ENCODE measurements at places on chromosomes 1 and 21.

GRCh38 chr1:209029737-209030136 lies 553.8 kb upstream of the CAMK1G start:
- DNase-seq = no peak

DNA sequence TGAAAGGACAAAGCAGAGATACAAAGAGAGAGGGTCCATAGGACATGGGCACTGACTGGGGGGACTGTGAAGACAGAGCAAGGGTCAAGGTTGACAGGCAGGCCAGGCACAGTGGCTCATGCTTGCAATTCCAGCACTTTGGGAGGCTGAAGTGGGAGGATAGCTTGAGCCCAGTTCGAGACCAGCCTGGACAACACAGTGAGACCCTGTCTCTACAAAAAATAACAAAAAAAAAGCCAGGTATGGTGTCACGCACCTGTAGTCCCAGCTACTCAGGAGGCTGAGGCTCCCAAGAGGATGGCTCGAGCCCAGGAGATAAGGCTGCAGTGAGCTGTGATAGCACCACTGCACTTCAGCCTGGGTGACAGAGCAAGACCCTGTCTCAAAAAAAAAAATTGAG lies 4.4 kb downstream of the CASP9 start:
- DNase-seq = no peak

GRCh38 chr1:171081763-171082201 lies 8.9 kb upstream of the FMO3 start:
- DNase-seq = no peak

DNA sequence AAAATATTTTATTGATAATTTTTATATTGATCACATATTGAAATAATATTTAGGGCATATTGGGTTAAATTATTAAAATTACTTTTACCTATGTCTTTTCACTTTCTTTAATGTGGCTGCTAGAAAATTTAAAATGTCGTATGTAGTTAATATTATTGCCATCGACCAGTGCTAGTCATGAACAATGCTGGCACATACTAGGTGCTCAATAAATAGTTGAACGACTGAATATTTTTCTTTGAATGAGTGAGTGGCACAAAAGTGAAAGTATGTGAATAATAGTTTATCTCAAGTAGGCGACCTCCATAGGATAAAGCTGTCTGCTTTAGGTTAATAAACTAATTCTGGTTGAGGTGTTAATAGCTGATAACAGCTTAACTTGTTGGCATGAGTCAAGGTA lies 150.8 kb upstream of the FGGY start:
- DNase-seq = no peak

DNA sequence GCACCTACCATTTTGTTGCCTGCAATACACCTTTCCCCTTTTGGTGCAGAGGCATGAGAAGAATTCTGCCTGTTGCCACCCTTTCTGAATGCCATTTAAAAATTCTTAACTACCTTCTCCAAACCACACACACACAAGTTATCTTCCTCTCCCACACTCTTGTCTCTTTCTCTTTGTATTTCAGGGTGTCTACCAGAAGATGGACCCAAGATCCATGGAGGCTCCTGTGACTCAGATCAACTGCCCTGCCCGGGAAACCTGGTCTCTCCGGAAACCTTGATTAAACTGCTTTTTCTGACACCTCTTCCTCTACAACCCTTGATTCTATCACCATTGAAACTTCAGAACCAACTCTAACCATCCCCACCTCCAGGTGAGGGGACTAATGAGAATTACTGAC lies 2.4 kb upstream of the TARS2 start:
- no peak for DNase-seq

- no peak for DNase-seq
Measured at GRCh38 chr1:24316645-24317044, 2.5 kb upstream of the GRHL3 start.

GRCh38 chr21:17442165-17442564 lies 70.7 kb upstream of the CXADR start:
- DNase-seq = no peak

DNA sequence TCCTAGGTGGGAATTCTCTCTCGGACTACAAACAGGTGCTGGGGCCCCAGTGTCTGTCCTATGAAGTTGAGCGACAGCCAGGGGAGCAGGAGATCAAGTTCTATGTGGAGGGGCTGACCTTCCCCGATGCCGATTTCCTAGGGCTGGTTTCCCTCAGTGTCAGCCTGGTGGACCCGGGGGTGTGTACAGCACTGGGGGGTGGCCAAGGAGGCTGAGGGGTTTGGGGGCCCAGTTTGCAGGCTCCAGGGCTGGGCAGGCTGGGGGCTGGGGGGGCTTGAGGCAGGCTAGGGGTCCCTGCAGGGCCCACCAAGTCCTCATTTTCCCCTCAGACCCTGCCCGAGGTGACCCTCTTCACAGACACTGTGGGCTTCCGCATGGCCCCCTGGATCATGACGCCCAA lies 20.3 kb upstream of the PADI3 start:
- no peak for DNase-seq

DNA sequence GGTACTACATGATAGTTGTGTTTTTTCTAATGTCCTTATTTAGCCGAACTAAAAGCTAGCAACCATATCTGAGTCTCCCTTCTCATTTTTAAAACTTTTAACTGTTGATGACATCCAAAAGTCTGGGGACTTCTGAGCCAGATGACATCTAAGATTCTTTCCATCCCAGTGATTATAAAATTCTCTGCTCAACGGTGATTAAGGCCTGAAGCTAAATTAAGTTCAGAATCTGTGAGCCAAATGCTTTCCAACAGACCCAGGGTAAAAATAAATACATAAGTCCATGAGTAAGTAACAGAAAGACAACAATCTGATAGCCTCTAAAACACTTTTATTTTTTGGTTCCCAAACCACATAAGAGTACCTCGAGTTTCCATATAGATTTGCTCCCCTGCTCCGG lies 13.1 kb upstream of the PTP4A2 start:
- DNase-seq = no peak

- no peak for DNase-seq
Measured at GRCh38 chr1:171867236-171867635, 25.9 kb downstream of the DNM3 start.

DNA sequence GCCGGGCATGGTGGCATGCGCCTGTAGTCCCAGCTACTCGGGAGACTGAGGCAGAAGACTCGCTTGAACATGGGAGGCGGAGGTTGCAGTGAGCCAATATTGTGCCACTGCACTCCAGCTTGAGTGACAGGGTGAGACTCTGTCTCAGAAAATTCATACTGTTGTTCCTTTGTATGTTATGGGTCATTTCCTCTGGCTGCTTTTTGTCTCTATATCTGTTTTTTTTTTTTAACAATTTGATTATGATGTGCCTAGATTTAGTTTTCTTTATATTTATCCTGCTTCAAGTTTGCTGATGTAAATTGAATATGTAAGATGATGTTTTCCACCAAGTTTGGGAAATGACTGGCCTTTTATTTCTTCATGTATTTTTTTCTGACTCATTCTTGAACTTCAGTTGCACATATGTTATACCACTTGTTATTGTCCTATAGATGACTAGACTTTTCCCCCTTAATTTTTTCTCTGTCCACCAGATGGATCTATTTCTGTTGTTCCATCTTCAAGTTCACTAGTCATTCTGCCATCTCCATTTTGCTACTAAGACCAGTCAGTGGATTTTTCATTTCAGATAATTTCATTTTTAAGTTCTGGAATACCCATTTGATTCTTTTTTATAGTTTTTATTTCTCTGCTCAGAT lies 173.5 kb downstream of the GALNT2 start:
- DNase-seq = no peak

DNA sequence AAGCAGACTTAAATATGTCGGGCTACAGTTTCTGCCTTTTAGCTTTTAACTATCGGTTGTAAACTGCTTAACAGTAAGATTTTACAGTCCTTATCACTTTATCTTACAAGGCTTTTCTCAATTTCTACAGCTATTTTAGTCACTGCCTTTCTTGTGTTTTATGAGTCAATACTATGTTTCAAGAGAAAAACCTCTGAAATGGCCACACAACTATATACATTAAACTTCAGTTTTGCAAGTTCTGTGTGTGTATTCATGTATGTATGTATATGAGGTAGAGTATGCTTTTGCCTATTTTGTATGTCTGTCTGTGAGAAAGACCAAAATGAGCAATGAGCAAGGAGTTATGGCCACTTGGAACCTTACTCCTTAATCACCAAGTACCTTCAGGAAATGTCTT lies 169.8 kb downstream of the SYT2 start:
- DNase-seq = no peak

- DNase-seq = no peak
Measured at GRCh38 chr1:199163267-199163666, 524.4 kb downstream of the PTPRC start.

- peak; percentile 34 for DNase-seq
Measured at GRCh38 chr1:117534995-117535467, 70.8 kb upstream of the TENT5C start.

- DNase-seq = no peak
Measured at GRCh38 chr1:182877842-182878241, 38.7 kb downstream of the DHX9 start.

GRCh38 chr1:82604524-82604923 lies 803.8 kb downstream of the ADGRL2 start:
- DNase-seq = no peak

DNA sequence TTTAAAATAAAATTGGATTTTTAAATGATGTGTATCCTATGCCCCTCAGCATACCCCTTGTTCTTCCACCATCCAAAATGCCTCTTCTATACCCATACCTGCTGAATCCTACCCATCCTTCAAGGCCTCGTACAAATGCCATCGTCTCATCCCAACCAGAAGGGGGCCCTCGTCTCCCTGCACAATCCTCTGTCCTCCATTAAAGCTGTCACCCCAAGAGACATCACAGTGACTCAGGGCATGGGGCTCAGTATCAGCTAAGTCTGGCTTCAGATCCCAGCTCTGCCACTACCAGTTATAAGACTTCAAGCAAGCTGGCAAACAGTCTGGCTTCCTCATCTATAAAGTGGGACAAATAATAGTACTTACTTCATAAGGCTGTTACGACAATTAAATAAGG lies 23.8 kb downstream of the IGFN1 start:
- DNase-seq = no peak

GRCh38 chr21:44890961-44891541 lies 17.6 kb upstream of the PTTG1IP start:
- DNase-seq = no peak

DNA sequence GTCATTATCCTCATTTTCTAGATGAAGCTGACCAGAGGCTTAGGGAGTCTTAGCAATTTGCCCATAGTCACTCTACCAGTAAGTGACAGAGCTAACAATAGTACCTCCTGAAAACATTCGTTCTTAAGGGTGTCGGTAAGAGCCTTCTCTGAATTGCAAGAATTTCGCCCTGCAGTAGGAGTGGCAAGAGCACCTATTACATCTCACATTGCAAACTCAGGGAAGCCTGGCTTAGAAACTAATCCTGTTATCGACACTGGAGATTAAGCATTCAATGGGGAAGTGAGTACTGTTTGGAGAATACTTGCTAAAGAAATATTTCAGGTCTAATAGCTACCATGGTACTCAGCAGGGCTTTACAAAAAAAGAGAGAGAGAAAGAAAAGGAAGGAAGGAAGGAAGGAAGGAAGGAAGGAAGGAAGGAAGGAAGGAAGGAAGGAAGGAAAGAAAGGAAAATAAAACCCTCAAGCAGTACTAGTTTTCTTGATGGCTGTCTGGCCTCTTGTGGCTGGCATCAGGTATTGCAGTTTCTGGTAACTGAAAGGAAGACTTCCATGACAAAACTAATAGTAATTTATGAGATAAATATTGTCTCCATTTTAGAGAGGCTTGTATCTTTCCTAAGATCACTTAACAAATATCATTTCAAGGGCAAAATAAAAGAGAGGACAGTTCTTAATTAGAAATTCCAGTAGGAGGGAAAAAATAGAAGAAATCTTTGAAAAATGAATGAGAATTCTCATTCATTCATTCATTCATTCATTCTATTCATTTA lies 10.4 kb downstream of the C1orf226 start:
- no peak for DNase-seq

DNA sequence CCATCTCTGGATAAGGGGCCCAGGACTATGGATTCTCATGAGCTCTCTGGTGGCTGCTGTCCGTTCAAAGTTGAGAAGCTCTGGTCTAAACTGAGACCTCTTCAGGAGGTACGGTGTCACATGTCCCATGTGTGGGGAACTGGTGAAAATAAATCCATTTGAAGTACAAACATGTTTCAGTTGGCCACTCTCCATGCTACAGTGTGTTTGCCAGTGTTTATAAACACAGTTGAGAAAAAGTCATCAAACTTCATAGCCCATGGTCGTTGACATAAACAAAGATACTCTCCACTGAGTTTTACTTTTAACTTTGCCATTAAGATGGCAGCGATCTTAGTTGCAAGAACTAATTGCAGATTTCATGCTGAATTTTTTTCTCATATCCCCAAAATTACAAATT lies 72.8 kb downstream of the PSMG1 start:
- no peak for DNase-seq

- DNase-seq = no peak
Measured at GRCh38 chr1:79259390-79260336, 253.1 kb upstream of the ADGRL4 start.

Data from NCI-H1105 (cell line).